ENCODE measurements at places on chromosomes 7 and 10.

DNA sequence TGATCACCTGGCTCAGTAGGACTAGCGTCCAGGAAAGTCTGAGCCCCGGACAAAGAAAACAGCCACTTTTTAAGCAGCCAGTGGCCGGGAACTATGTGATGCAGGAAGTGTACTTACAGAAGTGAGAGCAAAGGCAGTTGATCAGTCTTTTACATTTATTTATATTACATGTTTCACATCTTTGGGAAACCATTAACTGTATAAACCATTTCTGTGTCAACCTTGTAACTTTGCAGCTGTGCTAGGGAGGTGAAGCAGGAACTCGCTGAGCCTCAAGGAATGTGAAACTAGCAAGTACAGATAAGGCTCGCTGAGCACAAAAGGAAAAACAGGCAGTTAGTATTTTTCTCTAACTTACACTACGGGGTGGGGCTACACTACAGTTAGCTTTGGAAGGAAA is 39.9 kb upstream of the HECW1 start:
- no peak for DNase-seq

GRCh38 chr7:129723679-129724078 is 112.2 kb downstream of the NRF1 start:
- no peak for DNase-seq

DNA sequence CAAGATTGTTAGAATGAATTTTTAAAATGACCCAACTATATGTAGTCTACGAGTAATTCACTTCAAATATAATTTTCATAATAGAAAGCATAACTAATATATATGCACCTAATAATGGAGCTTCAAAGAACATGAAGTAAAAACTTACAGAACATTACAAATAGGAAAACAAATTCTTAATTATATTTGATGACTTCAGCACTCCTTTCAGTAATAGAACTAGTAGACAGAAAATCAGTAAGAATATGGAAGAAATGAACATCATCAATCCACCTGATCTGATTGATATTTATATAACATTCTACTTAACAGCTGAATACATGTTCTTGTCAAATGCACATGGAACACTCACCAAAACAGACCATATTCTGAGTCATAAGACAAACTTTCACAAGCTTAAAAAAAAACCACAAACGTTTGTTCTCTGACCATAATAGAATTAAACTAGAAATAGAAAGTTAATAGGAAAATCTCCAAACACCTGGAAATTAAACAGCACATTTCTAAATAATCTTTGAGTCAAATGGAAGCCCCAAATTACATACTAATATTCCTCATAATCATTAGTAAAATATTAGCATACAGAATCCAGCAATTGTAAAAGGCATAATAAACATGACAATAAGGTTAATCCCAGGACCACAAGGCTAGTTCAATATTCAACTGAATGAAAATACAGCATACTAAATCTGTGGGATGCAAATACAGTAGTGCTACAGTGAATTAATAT is 48.0 kb downstream of the BRAF start:
- no peak for DNase-seq

- no peak for DNase-seq
These were observed 83.8 kb downstream of the CTNNA3 start for GRCh38 chr10:67612176-67612575.

GRCh38 chr7:106944035-106944665 is 79.1 kb downstream of the PIK3CG start:
- no peak for DNase-seq

DNA sequence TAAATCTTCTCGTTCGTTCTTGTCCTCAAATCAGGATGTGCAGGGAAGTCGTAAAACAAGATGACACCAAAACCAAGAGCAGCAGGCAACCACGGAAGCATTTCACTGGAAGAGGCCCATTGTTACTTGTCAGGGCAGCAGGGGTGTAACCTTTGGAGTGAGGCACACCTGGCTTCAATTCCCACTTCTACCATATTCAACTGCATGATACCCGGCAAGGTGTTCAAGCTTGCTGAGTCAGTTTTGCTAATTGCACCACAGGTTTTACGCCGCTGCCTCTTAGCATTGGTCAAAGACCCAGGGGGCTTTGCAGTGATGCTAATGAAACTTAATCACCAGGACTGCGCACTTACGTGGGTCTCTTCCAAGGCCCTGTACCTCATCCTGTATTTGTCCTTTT is 50.0 kb upstream of the PTER start:
- DNase-seq, result no peak

Measured in memory B cell (primary cell).